ENCODE measurements at places on chromosomes 1 and 21. TPM values are rescaled to one million over a fixed set of nuclear protein-coding genes. Genes with fewer than 3 reads are reported as not detected.
A peak's percentile ranks its signal among the peaks of the same experiment; 100 is the strongest.

DNA sequence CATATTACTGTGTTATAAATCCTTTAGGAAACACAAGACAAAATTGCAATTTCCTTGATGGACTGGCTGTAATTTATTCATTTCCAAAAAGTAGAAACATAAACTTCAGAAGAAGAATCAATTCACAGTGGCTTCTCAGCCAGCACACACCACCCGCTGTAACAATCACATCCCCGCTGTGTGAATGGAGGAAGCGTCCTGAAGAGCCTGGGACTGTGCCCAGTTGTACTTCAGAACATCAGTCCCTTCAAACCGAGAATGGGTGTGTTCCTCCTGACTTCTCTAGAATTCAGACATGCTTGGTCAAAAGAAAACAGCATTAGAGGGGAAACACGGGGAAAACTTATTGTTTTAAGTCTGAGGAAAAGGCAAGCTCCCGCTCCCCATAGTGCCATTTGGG, 28.8 kb upstream of the CD84 start:
- DNase-seq = no peak

DNA sequence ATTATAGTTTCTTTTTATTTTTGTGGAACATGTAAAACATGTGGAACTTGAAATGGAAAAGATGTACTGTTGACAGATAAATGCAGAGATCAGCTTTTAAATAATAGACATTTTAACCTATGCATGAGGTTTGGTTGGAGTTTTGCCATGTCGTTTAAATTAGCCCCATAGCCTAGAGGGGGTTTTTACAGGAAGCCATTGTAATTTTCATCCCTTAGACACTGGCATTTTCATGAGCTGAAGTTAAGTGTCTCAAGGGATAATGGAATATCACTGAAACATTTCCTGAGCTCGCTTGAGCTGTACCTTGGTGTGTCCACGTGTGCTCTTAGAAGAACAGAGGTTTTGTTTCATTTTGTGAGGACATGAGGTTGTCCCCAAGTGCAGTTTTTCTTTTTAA, 54.2 kb downstream of the HMCN1 start:
- no peak for DNase-seq

- peak; percentile 68 for DNase-seq
These were observed 18.8 kb upstream of the TENT5B start for GRCh38 chr1:27031235-27032118.

DNA sequence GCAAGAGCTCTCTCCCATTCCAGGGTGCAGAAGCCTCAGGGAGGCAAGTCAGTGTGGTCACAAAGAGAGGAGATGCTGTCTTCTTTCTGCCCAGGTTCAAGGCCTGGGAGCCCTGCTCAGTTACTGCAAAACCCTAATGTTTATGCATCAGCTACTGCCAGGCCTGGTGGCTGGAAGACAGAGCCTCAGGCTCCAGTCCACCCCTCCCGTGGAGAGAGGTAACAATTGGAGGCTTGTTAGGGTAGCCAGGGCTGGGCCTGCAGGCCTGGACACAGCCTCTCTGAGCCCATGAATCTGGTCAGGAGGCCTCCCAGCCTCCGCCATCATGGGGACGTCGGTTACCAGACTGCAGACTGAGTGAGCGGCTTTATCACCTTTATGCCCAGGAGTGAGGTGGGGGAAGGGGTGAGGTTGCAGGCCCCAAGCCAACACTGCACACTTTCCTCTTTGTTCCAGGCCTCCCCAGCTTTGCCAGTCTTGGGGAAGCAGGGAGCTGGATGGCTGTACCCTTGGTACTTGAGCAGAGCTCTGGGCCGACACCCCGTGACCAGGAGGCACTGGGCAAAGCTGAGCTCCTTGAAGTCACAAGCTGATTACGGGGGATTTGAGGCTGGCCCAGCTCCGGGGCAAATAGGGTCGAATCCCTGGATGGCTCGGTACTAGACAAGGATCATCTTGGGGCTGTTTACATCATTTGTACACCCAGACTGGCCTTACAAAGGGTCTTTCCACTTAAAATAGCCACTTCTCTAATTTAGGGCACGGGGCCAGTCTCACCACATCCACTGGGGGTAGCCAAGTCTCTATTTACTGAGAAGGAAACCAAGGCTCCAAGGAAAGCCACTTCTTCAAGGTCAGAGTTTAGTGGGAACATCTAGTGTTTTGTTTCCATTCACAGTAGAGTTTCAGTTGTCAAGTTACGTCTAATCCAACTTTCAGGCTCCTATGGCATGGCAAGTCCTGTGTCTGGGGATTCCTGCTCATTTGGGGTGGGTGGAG, 5.2 kb downstream of the SLC2A1 start:
- no peak for DNase-seq

GRCh38 chr1:224178894-224179293, 4.1 kb upstream of the DEGS1 start:
- DNase-seq = no peak

DNA sequence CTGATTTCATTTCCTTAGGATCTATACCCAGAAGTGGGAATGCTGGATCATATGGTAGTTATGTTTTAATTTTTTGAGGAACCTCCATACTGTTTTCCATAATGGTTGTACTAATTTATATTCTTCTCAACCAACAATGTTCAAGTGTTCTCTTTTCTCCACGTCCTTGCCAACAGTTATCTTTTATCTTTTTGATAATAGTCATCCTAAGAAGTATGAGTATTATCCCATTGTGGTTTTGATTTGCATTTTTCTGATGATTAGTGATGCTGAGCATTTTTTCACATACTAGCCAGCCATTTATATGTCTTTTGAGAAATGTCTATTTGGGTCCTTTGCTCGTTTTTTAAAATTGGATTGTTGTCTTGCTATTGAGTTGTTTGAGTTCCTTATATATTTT, 38.5 kb downstream of the ABCD3 start:
- no peak for DNase-seq

DNA sequence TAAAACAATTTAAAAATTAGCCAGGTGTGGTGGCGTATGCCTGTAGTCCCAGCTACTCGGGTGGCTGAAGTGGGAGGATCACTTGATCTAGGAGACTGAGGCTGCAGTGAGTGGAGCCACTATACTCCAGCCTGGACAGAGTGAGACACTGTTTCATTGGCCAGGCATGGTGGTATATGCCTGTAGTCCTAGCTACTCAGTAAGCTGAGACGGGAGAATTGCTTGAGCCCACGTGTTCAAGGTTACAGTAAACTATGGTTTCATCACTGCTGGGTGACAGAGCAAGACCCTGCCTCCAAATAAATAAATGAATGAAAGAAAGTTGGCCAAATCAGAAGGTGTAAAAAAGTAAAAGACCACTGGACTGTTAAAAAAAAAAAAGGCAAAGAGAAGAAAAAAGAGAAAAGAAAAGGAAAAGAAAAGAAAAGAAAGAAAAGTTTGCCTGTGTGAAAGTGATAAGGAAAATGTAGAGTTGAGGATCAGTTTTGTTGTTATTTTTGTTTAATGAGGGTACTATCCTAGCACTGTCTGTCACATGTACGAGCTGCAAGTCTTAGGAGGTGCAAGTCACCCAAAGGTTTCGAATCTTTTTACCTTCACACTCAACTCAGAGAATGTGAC, 52.3 kb downstream of the LUZP1 start:
- no peak for DNase-seq

DNA sequence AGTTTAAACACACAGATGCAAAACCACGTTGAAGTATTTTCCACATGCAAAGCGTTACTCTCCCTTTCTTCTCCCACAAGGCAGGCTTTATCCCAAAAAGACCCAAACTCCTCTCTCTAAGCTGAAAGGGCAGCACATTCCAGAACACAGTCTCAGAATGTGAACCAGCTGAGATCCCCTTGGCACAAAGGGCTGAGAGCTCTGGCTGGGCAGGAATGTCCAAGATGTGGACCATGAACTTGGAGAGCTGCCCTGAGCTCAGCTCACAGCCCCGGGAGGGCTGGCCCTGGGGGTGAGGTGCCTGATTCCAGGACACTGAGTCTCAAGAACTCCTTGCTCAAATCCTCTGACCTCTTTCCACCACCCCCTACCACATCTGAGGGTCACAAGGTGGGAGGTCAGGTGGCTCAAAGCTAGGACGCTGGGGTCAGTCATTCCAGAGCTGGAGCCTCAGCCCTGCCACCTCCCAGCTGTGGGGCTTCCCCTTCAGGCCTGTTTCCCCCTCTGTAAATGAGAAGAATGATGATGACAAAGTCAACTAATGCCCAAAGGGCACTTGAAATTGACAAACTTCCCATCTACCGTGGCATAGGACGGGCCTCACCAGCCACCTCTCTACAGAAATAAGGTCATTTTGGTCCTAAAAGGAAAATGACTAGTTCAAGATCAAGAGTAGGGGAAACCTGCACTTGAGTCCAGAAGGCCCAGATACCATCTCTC, 11.5 kb downstream of the ALDH4A1 start:
- peak; percentile 40 for DNase-seq

DNA sequence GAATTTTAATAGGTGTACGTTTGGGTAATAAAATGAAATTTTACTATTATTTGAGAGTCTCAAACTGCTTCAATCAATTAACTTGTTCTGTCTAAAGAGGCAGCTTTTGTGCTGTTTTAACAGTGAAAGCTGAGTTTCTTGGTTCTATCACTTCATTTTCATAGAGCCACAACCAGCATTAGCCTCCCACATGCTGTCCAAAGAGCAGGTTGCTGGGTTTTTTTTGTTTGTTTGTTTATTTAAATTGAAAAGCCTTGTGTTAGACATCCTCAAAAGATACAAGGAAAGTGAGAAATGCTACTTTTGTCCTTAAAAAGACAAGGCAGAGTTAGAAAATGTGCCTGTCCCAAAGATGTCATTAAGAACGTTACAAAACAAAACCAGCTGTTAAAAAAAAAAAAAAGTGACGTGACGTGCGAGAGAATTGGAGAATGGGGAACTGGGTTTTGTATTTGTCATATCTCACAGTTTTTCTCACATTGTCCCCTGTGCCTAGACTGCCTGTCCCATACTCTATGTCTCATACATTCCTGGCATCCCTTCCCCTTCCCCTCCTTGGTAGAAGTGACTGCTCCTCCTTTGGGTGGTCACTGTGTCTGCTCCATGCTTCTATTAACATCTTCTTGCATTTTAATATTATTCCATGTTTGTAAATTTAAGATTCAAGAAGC, 63.1 kb upstream of the CD34 start:
- DNase-seq = no peak

DNA sequence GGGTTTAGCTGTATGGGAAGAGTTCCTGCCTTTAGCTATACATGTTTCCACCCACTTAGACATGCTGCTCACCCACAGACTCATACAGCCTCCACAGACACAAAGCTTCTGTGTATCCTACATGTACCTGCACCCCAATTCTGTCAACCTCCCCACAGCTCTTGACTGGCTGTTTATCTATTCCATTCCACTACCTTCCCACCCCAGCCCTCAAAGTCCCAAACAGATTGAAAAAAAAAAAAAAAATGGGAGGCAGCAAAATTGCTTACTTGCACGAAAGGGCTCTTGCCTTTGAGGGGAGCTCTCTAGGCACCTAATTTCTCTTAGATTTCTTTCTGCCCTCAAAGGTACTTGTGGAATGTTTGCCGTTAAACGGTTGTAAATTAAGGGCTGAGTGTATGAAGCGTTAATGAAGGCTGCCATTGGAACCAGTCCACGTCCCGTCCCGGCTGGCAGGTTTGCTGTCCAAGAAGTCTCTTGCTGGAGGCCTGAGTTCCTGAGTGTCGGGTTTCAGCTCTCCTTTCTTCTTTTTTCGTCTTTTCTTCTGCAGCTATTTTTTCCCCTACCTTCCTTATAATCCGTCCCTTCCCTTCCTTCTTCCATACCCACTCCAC, 43.6 kb downstream of the PBX1 start:
- peak; percentile 49 for DNase-seq

DNA sequence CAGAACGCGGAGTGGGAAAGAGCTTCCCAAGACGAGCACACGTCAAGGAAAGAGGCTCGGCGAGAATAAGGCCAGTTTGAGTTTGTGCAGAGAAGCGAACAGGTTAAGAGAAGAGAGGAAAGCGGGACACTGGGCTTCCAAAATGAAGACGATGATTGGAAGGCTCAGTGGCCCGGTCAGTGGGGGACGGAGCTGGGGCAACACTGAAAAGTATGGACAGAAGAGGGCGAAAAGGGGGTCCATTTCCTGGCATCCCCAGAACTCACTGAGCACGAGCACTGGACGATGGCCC, 258 bp downstream of the CCT3 start:
- DNase-seq = no peak

DNA sequence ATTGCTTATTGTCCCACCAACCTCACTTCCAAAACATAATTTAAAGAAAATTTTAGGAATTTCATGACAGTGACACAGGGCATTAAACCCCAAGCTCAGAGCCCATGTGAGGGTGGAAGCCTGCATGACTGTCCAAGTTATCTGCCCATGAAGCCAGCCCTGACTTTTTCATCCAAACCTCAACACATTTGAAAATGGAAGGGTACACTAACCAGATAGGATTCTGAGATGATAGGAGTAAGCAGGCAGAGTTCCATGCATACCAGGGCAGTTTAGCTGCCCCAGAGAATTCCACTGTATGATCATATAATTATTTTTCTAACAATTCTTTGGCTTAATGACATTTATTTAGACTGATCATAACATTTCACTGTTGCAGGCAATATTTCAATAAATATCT, 986.0 kb downstream of the TTLL7 start:
- DNase-seq = no peak

DNA sequence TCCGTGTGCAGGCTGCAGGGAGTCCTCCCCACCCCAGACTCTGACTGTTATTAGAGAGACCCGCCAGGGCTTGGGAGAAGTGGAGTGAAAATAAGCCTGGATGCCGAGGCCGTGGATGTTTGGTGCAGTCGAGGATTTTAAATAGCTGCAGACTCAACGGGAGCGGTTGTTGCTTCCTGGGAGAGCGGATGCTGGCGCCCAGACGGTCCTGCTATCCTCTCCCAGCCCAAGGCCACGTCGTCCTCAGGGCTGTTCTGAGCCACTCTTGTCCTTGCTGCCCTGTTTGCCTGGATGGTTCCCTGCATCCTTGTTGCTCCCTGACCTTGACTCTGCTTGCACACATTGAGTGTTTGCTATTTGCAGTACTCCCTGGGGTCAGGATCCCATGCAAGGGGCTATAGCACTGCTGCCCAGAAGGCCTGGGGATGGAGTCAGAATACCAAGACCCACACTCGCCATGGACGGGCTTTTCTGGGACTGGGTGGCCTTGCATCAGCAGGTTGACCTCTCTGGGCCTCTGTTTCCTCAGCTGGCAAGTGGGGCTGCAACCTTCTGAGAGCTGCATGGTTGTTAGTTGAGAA, 205.3 kb upstream of the C1orf174 start:
- DNase-seq = no peak

Gene SPATC1L
- total RNA-seq = 6.9 TPM

Gene GNPAT
- total RNA-seq = 39.3 TPM

Gene COL11A1
- total RNA-seq = 0.14 TPM

Gene SH2D2A
- 5.4 TPM for total RNA-seq

All from mucosa of gallbladder (tissue), 1 donor.